NCI-H460 (cell line): ENCODE measurements at places on chromosomes 7 and 10.

GRCh38 chr7:976901-977325, 1.6 kb upstream of the COX19 start:
- no peak for DNase-seq

- DNase-seq, result no peak
Observed at GRCh38 chr7:514651-515598, 4.7 kb downstream of the PDGFA start.

DNA sequence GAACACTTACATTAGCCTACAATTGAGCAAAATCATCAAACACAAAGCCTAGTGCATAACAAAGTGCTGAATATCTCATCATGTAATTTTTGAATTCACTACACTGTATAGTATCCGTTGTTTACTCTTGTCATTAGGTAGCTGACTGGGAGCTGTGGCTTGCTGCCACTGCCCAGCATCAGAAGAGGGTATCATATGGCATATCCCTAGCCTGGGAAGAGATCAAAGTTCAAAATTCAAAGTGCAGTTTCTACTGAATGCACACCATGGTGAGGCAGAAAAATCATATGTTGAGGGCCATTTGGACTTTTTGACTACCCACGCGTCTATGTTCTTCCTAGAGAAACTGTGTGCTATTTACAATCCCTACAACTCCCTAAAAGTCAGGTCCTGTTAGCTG, 7.5 kb upstream of the ZC3HAV1 start:
- no peak for DNase-seq

DNA sequence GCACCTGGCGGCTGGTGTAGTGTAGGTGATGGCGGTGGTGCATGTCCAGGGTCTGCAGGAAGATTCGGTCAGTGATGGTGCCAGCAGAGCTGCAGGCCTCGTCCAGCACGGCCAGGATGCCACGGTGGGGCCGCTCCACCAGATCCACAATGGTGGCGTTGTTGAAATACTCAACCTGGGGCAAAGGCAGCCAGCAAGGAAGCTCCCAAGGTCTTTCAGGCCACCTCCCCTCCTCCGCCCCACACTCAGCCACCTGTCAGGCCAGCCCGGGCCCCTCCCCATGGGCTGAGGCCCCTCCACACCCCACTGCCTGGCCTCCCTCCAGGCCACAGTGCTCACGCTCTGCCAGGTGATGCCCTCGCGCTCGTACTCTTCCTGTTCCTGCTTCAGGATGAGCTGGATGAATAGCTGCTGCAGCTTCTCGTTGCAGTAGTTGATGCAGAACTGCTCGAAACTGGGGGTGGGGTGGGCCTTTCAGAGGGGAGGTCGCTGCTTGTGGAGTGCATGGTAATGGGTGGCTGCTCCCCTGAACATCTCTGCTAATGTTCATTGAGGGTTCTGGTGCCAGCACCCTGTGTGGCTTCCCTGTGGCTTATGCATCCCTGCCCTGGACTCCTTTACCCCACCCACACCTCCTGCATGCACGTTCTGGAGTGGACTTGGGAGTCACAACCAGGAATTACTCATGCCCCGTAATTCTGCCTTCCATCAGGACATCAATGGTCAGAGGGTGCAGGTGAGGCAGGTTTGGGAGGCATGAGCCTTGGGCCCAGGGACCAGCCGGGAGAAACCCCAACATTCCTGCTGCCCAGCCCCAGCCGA, 8.9 kb downstream of the MYO1G start:
- DNase-seq, result no peak

GRCh38 chr10:91601212-91601611, 31.7 kb downstream of the PPP1R3C start:
- no peak for DNase-seq

- no peak for DNase-seq
Observed at GRCh38 chr10:75062506-75063299, 48.8 kb upstream of the SAMD8 start.

DNA sequence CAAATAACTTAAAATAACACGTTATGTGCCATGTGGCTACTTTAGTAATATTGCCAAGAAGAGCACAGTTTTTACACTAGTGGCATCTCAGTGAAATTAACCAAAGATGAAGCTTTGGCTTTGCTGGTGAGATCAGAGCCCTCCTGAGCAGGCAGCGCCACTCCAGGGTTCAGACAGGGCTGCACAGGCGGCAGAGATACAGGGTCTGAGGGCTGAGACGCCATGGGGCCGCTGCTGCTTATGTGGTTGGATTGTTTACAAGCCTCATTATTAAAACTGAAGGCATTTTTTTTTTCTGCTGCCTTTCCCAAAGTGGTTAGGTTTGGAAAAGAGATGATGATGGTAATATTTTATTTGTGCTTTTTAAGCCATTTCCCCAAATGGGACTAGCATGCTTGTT, 68.8 kb upstream of the DNAJB6 start:
- DNase-seq, result no peak

- DNase-seq, result no peak
Observed at GRCh38 chr7:4483851-4484250, 198.2 kb upstream of the FOXK1 start.

GRCh38 chr10:88991899-88992320, 1.3 kb downstream of the FAS start:
- no peak for DNase-seq
